ENCODE measurements at places on chromosomes 12 and 14.

DNA sequence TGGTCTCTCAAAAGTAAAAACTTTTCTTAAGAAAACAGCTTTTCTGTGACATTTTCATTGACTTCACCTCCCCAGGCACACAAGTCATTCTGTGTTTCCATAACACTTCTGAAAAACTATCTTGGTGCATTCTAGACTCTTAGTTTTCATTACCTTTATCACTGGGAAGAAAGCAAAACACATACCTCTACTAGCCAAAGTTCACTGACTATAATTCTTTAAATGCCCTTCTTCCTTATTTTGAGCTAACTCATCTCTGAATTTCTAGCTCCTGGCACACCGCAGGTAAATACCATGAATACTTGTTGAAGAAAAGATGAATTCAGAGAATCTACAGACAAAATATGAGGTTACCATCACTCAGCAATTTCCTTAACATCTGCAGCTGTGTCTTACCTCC is 21.1 kb downstream of the MLH3 start:
- no peak for DNase-seq

DNA sequence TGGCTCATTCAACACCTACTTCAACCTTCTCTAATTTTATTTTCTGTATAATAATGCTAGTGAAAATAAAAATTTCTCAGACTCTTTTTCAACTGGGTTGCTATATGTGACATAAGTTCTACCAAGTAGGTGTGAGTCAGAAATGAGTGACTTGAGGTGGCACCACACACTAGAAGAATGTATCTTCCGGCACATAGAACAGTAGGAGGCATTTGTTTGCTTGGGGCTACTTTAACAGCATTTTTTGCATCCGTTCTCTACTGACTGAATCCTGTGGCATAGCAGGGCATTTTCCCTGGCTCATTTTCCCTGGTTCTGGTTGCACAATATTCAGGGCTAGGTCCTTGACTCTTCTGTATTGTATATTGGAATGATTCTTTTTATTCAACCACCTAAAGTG is 194.0 kb upstream of the SLC16A7 start:
- no peak for DNase-seq

GRCh38 chr12:26402648-26403047 is 207.3 kb downstream of the SSPN start:
- no peak for DNase-seq

GRCh38 chr14:27236601-27237000 is 638.8 kb upstream of the NOVA1 start:
- DNase-seq, result no peak

GRCh38 chr14:102419716-102420115 is 57.0 kb downstream of the TECPR2 start:
- no peak for DNase-seq

- DNase-seq, result no peak
These were observed 365.3 kb downstream of the NUAK1 start for GRCh38 chr12:105773471-105773870.

DNA sequence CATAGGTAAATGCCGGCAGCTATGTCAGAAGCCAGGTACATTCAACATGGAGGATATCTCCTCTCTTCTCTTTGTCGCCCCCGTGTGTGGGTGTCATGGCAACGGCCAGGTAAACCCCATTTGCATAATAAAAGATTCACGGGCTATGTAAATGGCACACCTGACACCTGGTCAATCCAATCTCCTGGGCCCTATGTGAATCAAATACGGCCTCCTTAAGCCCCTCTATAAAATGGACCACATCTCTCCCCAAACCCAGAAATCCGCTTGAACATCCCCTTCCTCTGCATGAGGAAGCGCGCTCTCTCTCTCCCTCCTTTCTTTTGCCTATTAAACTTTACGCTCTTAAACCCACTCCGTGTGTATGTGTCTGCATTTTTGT is 363.7 kb downstream of the SOX5 start:
- DNase-seq, result no peak

GRCh38 chr14:34906287-34906686 is 31.1 kb upstream of the BAZ1A start:
- DNase-seq, result no peak

DNA sequence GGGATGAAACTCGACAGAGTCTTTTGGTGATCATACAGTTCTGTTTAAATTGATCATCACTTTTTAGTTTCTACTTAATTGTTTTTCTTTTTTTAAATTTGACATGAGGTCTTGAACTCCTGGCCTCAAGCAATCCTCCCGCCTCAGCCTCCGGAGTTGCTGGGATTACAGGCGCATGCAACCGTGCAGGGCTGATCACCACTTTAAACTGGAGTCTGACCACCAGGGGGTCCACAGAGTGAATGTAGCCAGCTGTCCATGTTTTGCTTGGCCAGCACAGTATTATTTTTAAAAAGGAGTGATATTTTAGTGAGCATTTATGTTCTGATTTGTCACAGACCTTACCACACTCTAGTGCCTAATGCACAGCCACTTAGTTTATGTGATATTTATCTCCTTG is 10.7 kb downstream of the DAAM1 start:
- no peak for DNase-seq

- no peak for DNase-seq
These were observed 25.9 kb downstream of the SLCO1A2 start for GRCh38 chr12:21308785-21309184.

GRCh38 chr12:115660211-115660805 is 617.2 kb downstream of the MED13L start:
- DNase-seq, result no peak

GRCh38 chr12:19169222-19169621 is 39.7 kb downstream of the PLEKHA5 start:
- DNase-seq, result no peak

DNA sequence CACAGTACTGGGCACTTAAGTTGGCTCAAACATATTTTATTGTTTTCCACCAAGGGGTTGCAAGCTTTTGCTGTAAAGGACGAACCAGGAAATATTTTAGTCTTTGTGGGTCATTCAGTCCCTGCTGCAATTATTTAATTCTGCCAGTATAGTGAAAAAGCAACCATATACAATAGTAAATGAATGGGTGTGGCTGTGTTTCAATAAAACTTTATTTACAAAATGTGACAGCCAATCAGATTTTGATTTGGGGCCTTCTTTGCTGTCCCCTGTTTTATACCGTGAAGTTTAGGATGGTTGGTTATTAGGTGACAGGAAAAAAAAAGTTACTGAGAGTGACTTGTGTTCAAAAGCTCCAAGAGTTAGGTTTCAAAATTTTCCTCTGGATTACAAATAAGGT is 956.4 kb downstream of the AACS start:
- no peak for DNase-seq

GRCh38 chr14:104953097-104953496 is 25.1 kb downstream of the AHNAK2 start:
- no peak for DNase-seq

GRCh38 chr12:121398355-121398754 is 1.6 kb upstream of the RNF34 start:
- no peak for DNase-seq

GRCh38 chr14:97993508-97994019 is 1196.4 kb downstream of the VRK1 start:
- no peak for DNase-seq

GRCh38 chr14:34135492-34135891 is 184.6 kb upstream of the EGLN3 start:
- DNase-seq, result no peak

DNA sequence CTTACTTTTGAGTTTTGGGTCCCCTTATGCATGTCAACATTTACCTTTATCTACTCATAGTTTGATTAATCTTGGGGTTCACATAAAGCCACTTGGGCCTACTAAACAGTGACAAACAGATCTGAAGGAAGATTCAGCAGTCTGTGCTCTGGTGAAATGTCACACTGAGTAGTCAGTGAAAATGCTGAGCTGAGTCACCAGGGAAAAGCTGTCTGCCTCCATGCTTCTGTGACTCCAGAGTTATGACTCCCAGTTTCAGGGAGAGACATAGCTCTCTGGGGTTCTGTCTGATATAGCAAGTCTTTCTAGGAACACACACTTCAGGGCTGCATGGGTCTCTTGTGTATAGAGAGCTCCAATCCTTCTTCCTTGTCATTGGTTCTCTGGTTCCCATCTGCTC is 406.3 kb upstream of the FAR2 start:
- DNase-seq, result no peak

DNA sequence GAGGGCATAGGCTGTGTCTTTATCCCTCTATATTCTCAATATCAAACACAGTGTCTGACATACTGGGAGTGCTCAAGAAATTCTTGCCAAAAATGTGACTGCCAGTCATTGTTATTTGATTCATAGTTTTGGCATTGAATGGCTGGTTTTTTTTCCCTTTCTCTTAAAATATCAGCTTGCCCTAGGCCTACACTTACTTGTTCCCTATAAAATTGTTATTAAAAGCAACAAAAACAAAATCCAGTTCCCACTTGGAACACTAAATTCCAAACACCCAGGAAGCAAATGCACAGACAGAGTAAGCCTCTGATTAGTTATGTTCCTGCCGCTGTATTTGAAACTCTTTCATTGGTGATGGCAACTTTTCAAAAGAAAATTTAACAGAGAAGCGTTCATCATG is 110.7 kb downstream of the WIF1 start:
- DNase-seq, result no peak

GRCh38 chr12:48532601-48533000 is 7.2 kb downstream of the OR8S1 start:
- DNase-seq, result no peak

DNA sequence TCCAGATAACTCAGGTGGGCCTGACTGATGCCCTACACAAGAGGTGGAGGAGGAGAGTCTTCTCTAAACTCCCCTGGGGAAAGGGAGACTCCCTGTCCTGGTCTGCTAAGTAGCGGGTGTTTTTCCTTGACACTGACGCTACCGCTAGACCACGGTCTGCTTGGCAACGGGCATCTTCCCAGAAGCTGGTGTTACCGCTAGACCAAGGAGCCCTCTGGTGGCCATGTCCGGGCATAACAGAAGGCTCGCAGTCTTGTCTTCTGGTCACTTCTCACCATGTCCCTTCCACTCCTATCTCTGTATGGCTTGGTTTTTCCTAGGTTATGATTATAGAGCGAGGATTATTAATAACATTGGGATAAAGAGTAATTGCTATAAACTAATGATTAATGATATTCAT is 965.5 kb downstream of the TMEM121 start:
- DNase-seq, result peak; percentile 15

- no peak for DNase-seq
These were observed 19.5 kb downstream of the ARL6IP4 start for GRCh38 chr12:122999986-123000420.

GRCh38 chr12:3597526-3598210 is 106.7 kb downstream of the PRMT8 start:
- DNase-seq, result no peak

- no peak for DNase-seq
These were observed 84.2 kb upstream of the BMP4 start for GRCh38 chr14:54040846-54041245.

- DNase-seq, result no peak
These were observed 2.1 kb upstream of the GSC start for GRCh38 chr14:94771906-94772490.

DNA sequence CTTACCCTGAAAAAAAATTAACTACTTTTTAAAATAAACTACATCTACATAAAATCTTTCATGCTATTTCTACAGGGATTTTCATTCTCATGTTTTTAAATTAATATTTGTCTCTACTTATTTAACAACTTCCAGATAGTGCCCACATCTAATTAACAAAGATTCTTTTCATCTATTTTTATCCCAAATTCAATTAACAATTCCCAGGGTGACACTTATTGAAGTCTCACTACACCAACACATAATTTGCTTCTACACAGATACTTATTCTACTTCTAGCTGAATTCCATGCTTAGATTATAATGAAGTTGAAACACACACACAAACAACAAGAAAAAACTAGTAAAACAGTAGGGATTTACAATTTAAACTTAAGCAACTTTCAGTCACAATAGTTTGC is 336.6 kb downstream of the ACSS3 start:
- DNase-seq, result no peak

GRCh38 chr12:25887367-25887766 is 71.1 kb upstream of the RASSF8 start:
- DNase-seq, result no peak

DNA sequence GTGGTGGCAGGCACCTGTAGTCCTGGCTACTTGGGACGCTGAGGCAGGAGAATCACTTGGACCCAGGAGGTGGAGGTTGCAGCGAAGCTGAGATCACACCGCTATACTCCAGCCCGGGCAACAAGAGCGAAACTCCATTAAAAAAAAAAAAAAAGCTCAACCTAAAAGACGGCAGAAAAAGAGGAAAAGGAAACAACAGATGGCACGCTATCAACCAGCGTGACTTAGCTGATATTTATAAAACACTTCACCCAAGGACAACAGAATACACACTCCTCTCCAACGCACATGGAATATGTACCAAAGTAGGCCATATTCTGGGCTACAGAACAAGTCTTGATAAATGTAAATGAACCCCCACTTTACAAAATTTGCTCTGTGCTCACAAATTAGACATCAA is 34.0 kb upstream of the CLMN start:
- no peak for DNase-seq

DNA sequence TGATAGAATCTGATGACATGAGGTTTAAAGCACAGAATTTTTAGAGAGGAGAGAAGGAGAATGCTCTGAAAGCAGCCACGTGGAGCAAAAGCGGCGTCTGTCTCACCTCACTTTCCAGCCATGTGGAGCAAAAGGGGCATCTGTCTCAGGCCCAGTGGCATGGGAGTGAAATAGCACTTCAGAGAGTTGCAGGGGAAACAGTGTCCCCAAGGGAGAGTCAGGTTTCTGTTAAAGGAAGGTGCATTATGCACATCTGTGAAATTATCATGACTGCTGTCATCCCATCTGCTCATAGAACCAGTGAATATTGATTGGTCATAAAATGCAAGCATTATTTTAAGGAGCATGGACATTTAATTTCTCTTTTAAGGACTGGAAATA is 124.0 kb downstream of the BICD1 start:
- DNase-seq, result no peak

DNA sequence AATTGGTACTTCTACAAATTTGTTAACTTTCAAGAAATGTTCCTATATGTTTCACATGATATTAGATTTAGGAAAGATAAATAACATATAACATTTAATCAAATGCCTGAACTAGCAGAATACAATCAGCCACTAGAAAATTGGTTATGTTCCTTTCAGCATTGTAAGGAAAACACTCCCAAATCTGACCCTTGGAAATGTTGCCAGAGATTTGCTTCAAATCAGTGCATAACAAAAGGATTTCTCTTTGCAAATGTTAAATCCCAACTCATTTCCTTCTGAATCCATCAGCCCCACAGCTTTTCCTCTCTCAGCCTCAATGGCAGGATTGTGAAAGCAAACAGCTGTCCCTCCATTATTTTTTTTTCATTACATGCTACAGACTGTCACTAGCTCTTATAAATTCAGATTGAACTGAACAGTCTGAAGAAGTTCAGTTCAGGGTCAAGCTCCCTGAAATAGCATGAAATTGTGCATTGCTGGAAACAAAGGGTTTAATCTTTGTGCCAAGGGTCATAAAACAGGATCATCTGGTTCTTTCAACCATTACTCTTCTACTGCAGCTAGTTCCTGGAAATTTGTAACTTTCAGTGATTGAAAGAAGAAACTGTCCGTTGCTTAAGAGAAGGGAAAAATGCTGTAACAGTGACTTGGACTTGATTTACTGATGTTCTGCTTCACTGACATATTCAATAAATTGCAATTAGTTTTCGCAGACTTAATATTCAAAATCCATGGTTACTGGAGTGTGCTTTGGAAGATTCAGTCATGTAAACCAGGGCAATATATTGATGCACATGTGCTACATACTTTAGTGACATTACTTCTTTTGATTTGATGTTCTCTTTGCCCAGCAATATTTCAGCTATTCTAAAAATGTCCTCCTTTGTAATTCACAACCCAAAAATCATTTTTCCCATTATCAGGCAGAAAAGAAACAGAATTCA is 246.4 kb downstream of the RPL10L start:
- DNase-seq, result no peak

- no peak for DNase-seq
These were observed 3.1 kb downstream of the SAMD4A start for GRCh38 chr14:54570047-54570446.

Measured in stimulated activated CD4-positive, alpha-beta T cell treated with anti-CD3 and anti-CD28 coated beads, Interleukin-4, amount 100 ng/mL, for 1 hour (primary cell).